Neural cell (in vitro differentiated cells): ENCODE measurements at places on chromosomes 16 and 17. TPM values are rescaled to one million over a fixed set of nuclear protein-coding genes. Genes with fewer than 3 reads are reported as not detected.

DPEP1 gene
- 0.33 and 0.96 TPM in 2 replicates for polyA plus RNA-seq

TVP23C gene
- polyA plus RNA-seq, result 8.9 and 10.9 TPM in 2 replicates

PRR29 gene
- 2.8 and 3.8 TPM in 2 replicates for polyA plus RNA-seq

YBX2 gene
- 1.8 and 2.1 TPM in 2 replicates for polyA plus RNA-seq

ATP2A1 gene
- 0.06 and 0.54 TPM in 2 replicates for polyA plus RNA-seq

CCL1 gene
- polyA plus RNA-seq, result not detected in 2 replicates

PCGF2 gene
- 10.7 and 11.7 TPM in 2 replicates for polyA plus RNA-seq

PDK2 gene
- 36.2 and 41.7 TPM in 2 replicates for polyA plus RNA-seq

OR2C1 gene
- 0.22 TPM in 1 of 2 replicates, not detected in the other for polyA plus RNA-seq

ST6GALNAC2 gene
- polyA plus RNA-seq, result not detected in 2 replicates
